ENCODE measurements at places on chromosomes 6 and 20.

- DNase-seq: no peak
These were observed 97.4 kb upstream of the IFNGR1 start for GRCh38 chr6:137316626-137317025.

GRCh38 chr20:49515586-49515985, 33.1 kb upstream of the KCNB1 start:
- no peak for DNase-seq

GRCh38 chr6:140601021-140601808, 1226.8 kb upstream of the CITED2 start:
- no peak for DNase-seq

- DNase-seq: peak; percentile 39
These were observed 1.4 kb downstream of the CLIC1 start for GRCh38 chr6:31734821-31735406.

GRCh38 chr6:47736083-47736700, 37.8 kb downstream of the ADGRF4 start:
- DNase-seq: no peak

DNA sequence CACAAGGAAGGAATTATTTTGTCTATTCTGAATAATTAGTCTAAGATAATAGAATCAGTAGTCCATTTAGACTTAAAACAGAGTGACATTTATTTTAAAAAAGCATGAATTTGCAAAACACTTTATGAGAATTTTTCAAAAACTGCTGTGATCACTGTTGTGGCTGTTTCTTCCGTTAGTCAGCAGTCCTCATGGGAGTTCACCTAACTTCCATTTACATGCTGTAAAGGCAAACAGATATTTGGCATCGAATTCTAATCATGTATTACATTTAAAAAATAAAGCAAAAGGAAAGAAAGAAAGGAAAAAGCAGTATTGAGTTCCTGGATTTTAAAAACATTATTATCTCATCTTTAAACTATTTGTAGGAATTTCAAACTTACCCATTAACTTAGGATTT, 111.8 kb downstream of the MTHFD1L start:
- DNase-seq: no peak

- DNase-seq: no peak
These were observed 40.8 kb downstream of the PACSIN1 start for GRCh38 chr6:34506718-34507117.

GRCh38 chr6:70080443-70081070, 214.2 kb downstream of the COL19A1 start:
- DNase-seq: no peak

- DNase-seq: no peak
These were observed 126.1 kb downstream of the PXDC1 start for GRCh38 chr6:3625149-3625979.

GRCh38 chr6:169936355-169936975, 185.0 kb downstream of the ERMARD start:
- DNase-seq: no peak

GRCh38 chr20:1827974-1828785, 67.0 kb upstream of the SIRPA start:
- no peak for DNase-seq

GRCh38 chr6:127457456-127458064, 1.6 kb downstream of the KIAA0408 start:
- DNase-seq: no peak

DNA sequence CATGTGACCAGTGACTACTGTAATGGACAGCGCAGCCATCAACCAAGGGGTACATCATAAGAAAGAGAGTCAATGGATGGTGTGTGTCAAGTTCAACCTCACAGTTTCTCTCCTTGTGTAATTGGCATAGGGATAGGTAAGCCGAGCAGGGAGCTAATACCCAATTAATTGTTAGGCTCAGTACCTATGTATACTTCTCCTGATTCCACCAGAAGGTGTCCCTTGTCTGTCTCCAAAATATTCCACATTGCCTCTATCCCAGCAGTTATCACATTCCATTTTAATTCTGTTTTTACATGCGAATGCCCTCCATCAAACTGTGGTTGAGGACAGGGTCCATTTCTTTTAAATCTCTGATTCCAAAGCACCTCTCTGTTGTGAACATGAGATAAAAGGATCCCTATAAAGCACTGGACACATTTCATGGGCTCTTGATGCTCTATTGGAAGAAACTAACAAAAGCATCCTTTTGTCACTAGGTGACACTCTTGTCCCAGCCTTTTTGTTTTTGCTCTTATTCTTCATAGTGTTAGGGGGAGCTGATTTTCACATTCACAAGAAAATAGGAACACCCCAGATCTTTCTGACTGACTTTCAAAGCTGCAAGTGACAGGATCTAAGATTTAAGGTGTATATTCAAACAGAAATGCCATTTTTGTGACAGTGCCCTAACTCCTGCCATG, 38.9 kb downstream of the FBXO9 start:
- DNase-seq: no peak

DNA sequence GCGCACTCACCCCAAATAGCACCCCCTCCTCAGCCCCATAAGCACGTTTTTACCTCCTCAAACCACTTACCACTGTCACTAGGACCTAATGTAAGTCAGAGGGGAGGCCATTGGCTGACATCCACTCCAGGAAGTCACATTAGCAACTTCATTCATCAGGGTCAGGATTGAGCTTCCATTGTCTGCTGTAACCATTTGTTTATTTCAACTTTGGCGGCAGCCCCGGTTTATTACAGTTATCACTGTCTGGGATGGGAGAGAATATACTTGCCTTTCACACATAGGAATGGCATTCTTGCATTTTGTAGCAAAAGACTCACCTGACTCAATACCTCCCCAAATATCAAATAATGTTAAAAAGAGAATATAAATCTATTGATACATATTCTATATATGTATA, 38.3 kb downstream of the MAFB start:
- no peak for DNase-seq

DNA sequence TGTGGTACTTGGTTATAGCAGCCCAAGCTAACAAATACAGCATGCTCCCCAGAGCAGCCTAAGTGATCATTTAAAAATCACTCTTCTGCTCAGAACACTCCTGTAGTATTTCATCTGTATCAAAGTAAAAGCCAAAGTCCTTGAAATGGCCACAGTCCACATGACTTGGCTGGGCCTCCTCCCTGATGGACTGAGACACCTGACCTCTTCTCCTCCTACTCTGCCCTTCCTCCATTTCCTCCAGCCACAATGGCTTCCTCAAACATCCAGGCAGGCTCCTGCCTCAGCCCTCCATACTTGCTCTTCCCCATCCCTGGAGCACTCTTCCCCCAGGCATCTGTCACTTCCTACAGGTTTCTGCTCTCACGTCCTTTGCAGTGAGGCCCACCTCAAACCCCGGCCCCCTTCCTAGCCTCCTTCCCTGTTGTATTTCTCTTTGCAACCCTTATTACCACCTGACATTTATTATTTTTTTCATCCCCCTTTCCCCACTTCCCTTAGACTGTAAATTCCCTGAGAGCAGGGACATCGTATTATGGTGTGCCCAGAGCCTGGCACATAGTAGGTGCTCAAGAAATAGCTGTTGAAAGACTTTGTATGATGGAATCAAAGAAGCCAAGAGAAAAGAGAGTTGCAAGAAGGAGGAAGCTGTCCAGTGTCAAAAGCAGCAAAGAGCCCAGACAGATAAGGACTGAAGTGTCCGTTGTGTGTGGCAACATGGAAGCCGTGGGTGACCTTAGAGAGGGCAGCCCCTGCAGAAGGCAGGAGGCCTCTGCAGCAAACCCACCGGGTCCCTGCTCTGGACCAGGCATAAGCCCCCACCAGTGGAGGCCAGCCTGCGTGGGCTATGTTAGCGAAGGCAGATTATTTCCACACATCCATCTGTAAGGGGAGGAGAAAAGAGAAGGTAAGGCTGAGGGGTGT, 87.5 kb downstream of the TRERF1 start:
- DNase-seq: no peak

- no peak for DNase-seq
These were observed 119.3 kb downstream of the COL9A1 start for GRCh38 chr6:70183538-70183937.

DNA sequence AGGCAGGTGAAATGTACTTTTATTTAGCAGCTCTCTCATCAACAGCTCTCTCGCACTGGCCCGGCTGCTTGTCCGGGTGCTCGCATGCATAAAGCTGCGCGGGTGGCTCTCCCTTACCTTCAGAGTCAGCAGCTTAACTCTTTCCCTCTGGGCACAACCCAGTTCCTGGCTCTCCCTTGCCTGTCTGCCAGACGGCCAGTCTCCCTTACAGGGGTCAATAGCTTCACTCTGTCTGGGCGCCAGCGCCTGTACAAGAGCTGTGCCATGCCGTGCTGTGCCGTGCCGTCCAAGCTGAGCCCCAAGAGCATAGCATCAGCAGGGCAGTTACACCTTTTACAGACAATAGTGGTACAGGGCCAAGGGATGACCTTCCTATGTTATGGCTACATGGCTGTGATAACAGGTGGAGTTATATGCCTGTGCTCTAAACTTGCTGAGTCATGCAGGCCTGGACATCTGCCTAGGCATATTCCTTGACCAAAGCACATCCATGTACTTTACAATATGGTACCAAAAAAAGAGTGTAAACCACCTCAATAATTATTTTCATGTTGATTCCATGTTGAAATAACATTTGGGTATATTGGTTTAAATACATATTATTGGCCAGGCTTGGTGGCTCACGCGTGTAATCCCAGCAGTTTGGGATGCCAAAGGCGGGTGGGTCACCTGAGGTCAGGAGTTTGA, 47.9 kb downstream of the BLTP3A start:
- no peak for DNase-seq

GRCh38 chr20:6683021-6683977, 84.2 kb upstream of the BMP2 start:
- no peak for DNase-seq

GRCh38 chr20:48574383-48574782, 253.4 kb downstream of the PREX1 start:
- DNase-seq: no peak

- no peak for DNase-seq
These were observed 90.1 kb downstream of the SPTLC3 start for GRCh38 chr20:13098720-13099355.

- DNase-seq: no peak
These were observed 185.5 kb downstream of the CDH4 start for GRCh38 chr20:61437280-61438206.

- DNase-seq: no peak
These were observed 5.5 kb upstream of the GHRH start for GRCh38 chr20:37266940-37267666.

DNA sequence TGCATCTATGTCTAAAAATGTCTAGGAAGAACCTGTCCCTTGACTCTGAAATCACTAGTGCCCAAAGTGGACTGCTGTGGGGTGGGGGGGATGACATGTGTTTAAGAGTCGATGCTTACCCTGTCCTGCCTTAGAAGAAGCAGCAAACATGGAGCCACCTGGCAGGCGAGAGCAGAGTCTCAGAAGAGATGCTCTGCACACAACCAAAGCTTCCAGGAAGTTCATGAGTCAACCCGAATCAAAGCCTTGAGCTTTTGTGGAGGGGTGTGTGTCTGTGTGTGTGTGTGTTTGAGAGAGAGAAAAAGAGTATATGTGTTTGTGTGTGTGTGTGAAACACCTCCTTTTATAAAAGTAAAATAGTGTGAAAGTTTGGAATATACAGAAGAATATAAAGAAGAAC, 269.9 kb downstream of the ALDH8A1 start:
- DNase-seq: no peak

- no peak for DNase-seq
These were observed 89.7 kb downstream of the KCNB1 start for GRCh38 chr20:49392745-49393144.

All from activated CD4-positive, alpha-beta T cell treated with anti-CD3 and anti-CD28 coated beads, Interleukin-2, amount 50 U/mL, for 1 hour (primary cell).